Astrocyte of the cerebellum (primary cell): ENCODE measurements at places on chromosomes 2 and 18.
A peak's percentile ranks its signal among the peaks of the same experiment; 100 is the strongest.

GRCh38 chr18:75106746-75107145 is 102.2 kb downstream of the PTGR3 start:
- no peak for DNase-seq

- no peak for DNase-seq
Observed at GRCh38 chr18:5840547-5840946, 54.8 kb downstream of the TMEM200C start.

DNA sequence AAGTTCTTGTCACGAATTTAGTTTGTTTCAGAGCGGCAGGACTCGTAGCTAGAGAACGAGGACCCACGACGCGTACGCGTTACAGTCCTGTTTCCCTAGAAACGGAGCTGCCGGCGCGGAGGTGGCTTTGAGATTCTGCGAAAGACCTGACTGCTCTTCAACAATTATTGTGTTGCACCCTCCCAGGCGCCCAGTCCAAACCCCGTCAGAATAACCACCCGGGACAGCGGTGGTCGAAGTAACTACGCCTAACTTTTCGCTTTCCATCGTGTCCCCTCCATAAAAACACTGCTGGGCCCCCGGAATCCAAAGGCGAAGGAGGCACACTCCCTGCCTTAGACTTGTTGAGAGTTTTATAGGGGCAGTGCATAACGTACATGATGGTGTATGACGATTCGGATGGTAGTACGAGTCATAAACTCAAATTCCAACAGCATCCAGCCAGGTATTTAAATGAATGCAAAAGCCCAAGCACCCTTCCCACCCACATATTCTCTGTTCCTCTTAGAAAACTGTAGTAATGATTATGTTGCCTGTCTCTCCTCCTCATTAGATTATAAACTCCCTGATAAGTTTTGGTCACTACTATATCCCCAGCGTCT is 651 bp upstream of the STAM2 start:
- no peak for DNase-seq

GRCh38 chr2:54572262-54572635 is 116.1 kb downstream of the SPTBN1 start:
- peak; percentile 84 for DNase-seq

DNA sequence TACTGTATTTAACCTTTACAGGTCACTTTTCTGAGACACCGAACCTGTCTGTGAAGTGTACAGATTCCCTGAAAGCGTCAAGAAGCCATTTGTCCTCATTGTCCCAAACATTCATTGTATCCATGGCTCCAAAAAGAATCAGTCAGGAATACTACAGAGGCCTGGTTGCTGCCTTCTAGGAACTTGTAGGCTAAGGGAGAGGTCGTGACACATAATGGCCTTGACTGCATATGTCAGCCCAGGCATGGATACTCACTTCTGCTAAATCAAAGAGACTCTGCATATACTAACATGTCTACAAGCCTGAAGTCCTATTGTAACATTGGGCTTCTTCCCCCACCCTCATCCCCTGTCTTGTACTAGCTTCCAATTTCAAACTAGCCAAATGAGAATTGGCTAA is 40.2 kb downstream of the ONECUT2 start:
- DNase-seq: no peak

DNA sequence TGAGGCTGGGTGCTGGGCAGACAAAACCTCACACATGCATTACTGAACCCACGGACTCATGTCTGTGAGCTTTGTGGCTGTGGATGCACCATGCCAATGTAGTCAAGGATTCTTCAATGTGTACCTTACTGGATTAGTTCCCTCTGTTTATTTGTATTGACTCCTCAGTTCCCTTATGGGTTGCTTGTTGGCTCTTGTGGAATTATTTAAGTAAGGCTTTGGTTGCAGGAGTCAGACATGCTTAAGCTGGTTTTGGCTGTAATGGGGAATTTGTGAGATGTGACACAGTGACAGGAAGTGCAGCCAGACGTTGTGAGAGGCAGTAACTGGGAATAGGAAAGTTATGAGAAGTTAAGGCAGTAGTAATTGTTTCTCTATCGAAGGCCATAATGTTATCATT is 13.6 kb upstream of the IL1RN start:
- no peak for DNase-seq

DNA sequence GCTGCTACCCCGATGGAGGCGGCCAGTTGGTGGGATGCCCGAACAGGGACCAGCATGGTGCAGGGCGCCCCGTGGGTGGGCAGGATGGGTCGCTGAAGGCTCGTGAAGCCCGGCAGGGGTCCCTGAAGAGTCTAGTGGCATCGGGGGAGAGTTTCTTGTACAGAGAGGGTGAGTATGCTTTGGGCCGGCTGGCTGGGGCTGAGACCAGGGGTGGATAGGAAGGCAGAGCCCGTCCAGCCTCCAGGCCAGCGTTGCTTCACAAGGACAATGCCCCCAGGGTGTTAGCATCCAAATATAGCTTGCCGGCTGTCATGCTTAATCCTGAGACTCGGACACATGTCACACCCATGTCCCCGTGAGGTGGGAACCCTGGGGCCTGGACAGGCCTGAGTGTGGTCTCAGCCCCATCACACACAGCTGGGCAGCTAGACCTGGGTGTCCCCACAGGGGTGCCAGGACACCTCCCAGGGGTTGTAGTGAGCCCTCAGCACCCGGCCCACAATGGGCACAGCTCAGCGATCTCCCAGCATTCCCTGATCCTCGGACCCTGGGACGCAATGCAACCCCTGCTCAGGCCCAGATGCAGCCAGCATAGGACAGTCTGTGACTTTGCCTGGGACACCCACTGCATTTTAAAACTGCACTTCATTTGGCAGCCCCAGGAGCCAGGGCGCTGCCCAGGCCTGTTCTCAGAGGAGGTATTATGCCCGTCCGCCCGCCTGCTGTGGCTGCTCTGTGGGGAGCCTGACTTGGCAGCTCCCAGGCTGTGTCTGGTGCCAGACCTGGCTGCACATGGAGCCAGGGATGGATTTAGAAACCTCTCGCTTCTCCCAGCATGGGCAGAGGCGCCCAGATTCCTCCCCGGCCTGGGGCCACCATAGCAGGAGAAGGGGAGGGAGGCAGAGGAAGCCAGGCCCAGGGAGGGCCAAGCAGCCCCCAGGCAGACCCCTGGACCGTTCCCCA is 36.4 kb downstream of the RAMP1 start:
- DNase-seq: no peak

- DNase-seq: peak; percentile 20
Observed at GRCh38 chr2:53498210-53498609, 269.4 kb upstream of the CHAC2 start.

GRCh38 chr2:237725661-237726060 is 72.9 kb upstream of the RBM44 start:
- no peak for DNase-seq

GRCh38 chr2:134774786-134775641 is 56.2 kb upstream of the TMEM163 start:
- DNase-seq: no peak

GRCh38 chr2:128599700-128600099 is 281.0 kb upstream of the HS6ST1 start:
- no peak for DNase-seq
